Osteocyte (in vitro differentiated cells): ENCODE measurements at places on chromosomes 6 and 20. TPM values are rescaled to one million over a fixed set of nuclear protein-coding genes. Genes with fewer than 3 reads are reported as not detected.

STMND1 gene
- total RNA-seq, result not detected in 2 replicates

DNA sequence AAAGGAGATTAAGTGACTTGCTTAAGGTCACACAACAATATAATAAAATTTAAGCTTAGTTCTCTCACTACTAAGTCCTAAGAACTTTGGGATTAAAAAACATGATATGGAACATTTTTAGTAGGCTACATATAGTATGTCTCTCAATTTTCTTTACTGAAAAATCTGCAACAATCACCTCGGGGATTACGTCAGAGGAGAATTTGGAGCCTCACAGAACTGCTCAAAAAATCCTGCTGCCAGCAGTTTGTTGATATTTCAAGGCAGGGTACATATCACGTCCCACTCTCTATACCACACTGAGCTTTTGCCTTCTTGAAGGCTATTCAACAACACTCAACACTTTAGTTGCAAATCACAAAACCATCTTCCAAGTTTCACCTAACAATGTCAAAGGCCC is 561.6 kb upstream of the BTBD3 start:
- DNase-seq, result no peak
- no peaks in the 10 kb centered on the region for H3K27me3 ChIP-seq
- H3K27ac ChIP-seq, result no peak overlapping the region
- peaks cover 1% of the 10 kb centered on the region for H3K36me3 ChIP-seq
- H3K4me3 ChIP-seq, result no peak overlapping the region

DNA sequence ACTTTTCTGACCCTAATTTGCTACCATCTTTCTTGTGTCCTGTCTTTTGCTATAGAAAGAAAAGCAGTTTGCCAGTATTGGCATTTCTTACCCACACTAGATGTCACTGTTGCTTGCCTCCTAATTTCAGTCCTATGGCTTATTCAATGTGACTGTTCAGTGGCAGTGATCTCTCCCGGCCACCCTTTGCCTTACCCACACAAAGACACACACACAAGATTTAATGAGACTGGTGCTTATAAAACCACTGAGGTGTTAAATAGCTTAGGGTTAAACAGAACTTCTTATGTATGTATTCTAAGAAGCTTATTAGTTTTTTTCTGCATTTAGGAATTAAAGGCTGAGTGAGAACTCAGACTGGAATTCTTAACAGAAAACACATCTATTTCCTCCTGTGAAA is 233.6 kb upstream of the ASCC3 start:
- no peak overlapping the region for H3K27ac ChIP-seq
- peaks cover 12% of the 10 kb centered on the region for H3K4me1 ChIP-seq
- no peaks in the 10 kb centered on the region for H3K36me3 ChIP-seq

GRCh38 chr6:52790861-52791260 is 12.8 kb downstream of the GSTA1 start:
- no peaks in the 10 kb centered on the region for H3K4me1 ChIP-seq
- H3K4me3 ChIP-seq, result no peak overlapping the region
- no peak overlapping the region for H3K27ac ChIP-seq
- peaks cover 3% of the 10 kb centered on the region for H3K27me3 ChIP-seq
- DNase-seq, result no peak
- H3K36me3 ChIP-seq, result no peaks in the 10 kb centered on the region

DNA sequence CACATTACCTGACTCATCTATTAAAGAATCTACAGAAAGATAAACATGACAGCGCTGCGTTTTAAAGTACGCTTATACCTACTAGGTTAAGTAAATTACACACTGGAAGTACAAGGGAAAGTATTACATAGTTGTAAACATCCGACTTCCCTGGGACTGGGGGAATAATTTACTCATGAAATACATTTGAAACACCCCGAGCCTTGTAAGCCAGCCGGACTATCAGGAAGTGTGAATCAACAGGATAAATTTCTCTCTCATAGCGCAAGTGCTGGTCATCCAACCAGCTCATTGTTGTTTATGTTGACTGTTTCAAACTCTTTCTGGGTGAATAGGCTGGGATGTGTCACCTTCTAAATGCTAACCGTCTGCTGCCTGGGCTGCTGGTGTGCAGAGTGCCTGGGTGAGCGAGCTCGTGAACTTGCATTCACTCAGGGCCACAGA is 4.9 kb downstream of the BMP6 start:
- no peaks in the 10 kb centered on the region for H3K36me3 ChIP-seq
- DNase-seq, result no peak
- H3K4me1 ChIP-seq, result peaks cover 21% of the 10 kb centered on the region
- H3K27me3 ChIP-seq, result peaks cover 59% of the 10 kb centered on the region
- H3K27ac ChIP-seq, result no peak overlapping the region

DNA sequence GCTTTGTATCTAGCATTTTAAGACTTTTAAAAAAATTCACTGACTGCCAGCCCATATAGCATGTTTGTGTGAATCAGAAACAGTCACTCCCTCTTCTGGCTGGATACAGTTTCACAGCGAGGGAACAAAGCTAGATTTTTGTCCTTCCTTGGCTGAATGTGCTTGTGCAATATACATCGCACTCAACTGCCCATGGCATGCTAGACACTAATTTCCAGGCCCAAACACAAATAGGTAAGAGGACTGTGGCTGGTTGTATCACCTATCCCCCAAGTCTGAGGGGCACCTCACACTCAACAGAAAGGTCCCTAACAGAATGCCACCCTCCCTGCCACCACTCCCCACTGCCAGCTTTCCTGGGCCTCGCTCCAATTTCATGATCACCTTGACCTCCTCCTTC is 16.2 kb upstream of the BLCAP start:
- DNase-seq, result no peak
- H3K4me1 ChIP-seq, result no peaks in the 10 kb centered on the region
- H3K4me3 ChIP-seq, result no peak overlapping the region
- H3K27me3 ChIP-seq, result peaks cover 30% of the 10 kb centered on the region
- no peaks in the 10 kb centered on the region for H3K36me3 ChIP-seq
